GM04503 (cell line): ENCODE measurements at places on chromosomes 4 and X.

DNA sequence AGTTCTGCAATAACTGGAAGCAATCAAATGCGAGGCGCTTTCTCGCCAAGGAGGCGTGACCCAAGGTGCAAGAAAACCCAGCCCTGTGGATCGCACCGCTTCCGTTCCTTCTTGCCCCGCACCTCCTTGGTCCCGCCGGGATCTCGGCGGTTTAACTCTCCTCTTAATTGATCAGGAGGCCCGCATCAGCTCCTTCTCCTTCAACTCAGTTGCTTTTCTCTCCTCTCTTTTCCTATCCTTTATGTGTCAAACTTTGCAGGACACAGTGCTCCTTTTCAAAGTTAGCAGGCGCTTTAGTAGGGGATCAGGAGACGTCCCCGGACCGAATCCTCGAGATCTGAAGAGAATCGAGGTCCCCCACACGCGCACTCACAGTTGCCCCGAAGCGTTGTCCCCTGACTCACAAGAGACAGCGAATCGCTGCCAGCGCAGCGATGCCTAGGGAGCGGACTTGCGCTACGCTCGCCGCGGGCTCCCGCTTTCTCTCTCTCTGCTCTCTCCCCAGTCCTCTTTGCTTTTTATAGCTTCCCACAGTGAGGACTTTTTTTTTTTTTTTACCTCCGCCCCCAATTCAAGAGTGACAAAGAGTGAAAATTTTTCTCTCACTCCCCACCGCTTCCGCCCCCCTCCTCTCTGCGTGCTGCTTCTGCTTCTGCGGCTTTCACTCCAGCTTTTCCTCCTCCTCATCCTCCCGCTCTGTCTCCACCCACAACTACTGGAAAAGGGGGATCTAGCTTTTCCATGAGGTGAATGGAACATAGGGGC, at the start of gene DKK2:
DKK2 (minus strand) TSS at position 495 of the 765 bp plus-strand sequence. CDS start 722 bp downstream, outside the sequence.
- DNase-seq: no peak

- no peak for DNase-seq
Measured at GRCh38 chr4:98793658-98794057, 135.2 kb upstream of the TSPAN5 start.

DNA sequence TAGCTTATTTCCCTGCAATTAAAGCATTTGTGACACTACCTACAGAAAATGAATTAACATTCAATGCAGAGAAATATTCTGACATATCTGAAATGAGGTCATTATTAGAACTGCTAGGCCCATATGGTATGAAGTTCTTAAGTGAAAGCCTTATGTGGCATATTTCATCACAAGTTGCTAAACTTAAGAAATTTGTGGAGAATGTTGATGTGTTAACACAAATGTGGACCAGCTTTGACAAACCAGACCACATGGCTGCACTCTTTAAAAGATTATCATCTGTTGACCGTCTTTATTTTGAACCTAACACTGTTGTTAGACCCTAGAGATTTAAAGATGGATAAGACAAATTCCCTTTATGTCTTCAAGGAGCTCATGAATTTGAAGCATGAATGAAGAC, 1024.1 kb downstream of the RPA4 start:
- DNase-seq: no peak

DNA sequence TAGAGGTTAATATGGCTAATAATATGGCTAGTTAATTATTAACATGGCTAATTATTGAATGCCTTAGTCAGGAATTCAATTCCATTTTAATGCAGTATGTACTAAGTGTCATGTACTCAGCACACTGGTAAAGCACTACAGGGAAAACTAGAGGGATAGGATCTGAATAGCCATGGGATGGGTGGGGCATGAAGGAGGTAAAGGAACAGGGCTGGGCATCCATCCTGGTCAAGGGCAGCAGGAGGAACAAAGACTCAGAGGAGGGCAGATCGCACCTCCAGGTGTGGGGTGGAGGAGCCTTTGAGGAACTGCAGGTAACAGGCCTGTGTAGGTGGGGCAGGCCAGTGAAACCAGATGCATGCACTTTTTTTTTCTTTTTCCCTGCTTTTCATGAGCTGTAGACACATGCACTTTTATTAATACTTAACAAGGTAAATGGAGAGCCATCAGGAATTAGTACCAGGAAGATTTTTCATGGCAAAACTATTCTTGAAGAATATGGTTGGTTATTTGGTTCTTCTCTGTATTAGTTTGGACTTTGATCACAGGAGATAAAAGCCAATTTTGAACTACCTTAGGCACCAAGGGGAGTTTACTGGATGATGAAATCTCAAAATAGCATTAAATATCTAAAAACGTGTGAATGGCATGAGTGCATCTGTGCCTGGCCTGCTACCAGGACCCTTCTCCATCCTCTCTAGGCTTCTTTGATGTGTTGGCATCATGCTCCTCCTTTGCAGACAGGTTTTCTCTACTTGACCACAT, 88.3 kb downstream of the CC2D2A start:
- no peak for DNase-seq

DNA sequence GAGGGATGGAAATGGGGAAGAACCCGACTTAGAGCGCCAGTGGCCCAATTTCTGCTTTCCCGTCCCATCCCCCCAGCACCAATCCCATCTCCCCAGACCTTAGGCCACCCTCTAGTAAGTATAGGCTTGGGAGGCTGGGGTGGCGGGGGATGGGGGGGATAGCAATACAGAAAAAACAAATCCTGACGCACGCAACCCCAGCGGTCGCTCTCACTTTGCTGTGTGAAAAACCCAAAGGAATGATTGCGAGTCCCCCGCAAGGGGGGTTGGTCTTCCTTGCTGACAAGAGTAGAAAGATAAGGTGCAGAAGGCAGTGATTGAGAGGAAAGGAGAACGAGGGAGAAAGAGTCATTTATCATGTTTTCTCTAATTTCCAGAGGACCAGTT, 863 bp downstream of the CPE start:
- no peak for DNase-seq

DNA sequence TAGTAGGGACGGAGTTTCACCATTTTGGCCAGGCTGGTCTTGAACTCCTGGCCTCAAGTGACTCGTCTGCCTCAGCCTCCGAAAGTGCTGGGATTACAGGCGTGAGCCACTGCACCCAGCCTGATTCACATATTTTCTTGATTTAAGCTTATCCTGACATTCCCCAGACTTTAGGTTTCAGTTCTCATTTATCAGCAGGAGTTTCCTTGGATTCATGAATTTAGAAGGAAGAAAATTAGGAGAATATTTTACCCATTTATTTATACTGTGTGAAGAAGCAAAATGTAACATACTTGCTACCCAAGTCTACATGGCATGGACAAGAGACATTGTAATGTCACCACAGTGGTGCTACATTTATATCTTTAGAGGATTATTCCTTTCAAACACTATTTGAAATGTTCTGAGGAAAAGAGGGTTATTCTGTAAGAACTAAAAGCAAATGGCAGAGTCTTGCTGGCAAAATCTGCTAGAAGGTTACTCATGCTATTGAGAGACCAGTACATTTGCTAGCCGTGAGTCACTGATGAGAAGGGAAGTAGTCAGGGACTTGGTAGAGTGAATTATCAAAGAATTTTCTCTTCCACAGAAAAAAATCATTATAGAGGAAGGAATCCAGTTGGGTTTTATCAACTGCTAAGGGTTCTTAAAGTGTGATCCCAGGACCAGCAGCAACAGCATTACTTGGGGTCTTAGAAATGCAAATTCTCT, 26.1 kb upstream of the CFAP299 start:
- peak; percentile 76 for DNase-seq
